ENCODE measurements at places on chromosomes 3 and 15. TPM values are rescaled to one million over a fixed set of nuclear protein-coding genes. Genes with fewer than 3 reads are reported as not detected.

The UQCC5 gene
- total RNA-seq, result 1.1 TPM

The CCDC80 gene
- total RNA-seq, result 3.0 TPM

The ADGRG7 gene
- total RNA-seq, result not detected

The NXPE3 gene
- 6.5 TPM for total RNA-seq

The CCR9 gene
- not detected for total RNA-seq

Measured in tracheal epithelial cell (primary cell).